ENCODE measurements at places on chromosomes 5 and 9.

GRCh38 chr9:90127923-90128322 lies 514.7 kb downstream of the DIRAS2 start:
- DNase-seq = no peak

DNA sequence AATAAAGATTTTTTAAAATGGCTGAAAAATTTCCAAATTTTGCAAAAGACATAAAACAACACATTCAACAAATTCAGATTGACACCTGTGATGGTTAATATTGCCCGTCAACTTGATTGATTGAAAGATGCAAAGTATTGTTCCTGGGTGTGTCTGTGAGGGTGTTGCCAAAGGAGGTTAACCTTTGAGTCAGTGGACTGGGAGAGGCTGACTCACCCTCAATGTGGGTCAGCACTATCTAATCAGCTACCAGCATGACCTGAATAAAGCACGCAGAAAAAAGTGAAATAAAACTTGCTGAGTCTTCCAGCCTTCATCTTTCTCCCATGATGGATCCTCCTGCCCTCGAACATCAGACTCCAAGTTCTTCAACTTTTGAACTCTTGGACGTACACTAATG lies 868.0 kb upstream of the CTNND2 start:
- no peak for DNase-seq

DNA sequence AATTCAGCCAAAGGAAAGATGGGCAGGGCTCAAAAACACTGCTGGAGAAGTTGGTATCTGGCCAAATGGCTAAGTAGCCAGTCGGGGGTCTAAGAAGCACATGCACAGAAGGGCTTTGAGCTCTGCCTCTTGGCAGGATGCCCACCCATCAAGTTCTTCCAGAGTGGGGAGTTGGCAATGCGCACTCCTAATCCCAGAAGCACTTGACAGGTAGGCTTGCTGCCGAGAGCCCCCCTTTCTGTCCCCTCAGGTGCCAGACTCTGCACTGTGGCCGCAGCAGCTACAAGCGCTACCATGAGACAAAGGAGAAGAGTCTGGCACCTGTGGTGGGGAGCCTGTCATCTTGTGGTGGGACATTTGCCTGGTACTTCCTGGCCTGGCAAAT lies 252.9 kb upstream of the SLC24A2 start:
- DNase-seq = peak; percentile 6

GRCh38 chr9:75039801-75040200 lies 11.7 kb upstream of the CARNMT1 start:
- no peak for DNase-seq

DNA sequence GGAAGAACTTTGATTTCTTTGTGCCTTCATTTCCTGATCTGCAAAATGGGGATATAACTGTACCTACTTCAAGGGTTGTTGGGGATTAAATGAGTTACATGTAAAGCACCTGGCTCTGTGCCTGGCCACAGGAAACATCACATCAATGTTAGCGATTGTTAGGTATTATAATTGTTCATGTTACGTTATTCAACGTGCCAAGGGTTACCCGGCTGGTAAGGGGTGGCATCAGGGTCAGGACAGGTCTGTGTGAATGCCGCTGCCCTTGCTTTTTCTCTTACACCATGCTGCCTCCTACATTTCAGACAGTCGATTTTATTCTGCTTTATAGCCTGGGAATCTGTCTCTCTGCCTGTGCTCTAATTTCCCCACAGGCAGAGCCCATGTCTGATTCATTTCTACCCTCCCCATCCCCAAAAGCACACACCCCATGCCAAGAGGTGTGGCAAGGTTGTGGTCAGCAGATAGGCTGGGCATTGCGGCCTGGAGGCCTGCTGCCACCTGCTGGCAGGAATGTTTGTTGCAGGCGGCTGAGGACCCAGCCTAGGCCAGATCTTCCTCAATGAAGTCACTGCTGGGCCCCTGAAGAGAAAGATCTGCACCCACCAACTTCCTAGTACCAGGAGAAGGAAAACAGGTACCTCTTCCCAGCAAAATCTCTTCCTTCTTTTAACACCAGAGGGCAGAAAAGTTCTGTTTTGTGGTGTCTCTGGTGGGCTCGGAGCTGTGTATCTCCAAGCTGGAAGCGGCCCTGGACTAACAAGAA lies 5.3 kb downstream of the ANKS6 start:
- DNase-seq = peak; percentile 58

- no peak for DNase-seq
These were observed 91.4 kb downstream of the JAKMIP2 start for GRCh38 chr5:147691130-147691529.

- DNase-seq = no peak
These were observed 59.1 kb upstream of the GLIS3 start for GRCh38 chr9:4359016-4359415.

GRCh38 chr9:89720696-89721175 lies 115.9 kb downstream of the GADD45G start:
- DNase-seq = no peak

Measured in CD4-positive, alpha-beta T cell treated with Interferon alpha-2 for 1 hour (primary cell).